ENCODE measurements at places on chromosomes 13 and 19. TPM values are rescaled to one million over a fixed set of nuclear protein-coding genes. Genes with fewer than 3 reads are reported as not detected.
A peak's percentile ranks its signal among the peaks of the same experiment; 100 is the strongest.

GRCh38 chr19:5960005-5961001 is 17.6 kb downstream of the RANBP3 start:
- DNase-seq, result no peak

DNA sequence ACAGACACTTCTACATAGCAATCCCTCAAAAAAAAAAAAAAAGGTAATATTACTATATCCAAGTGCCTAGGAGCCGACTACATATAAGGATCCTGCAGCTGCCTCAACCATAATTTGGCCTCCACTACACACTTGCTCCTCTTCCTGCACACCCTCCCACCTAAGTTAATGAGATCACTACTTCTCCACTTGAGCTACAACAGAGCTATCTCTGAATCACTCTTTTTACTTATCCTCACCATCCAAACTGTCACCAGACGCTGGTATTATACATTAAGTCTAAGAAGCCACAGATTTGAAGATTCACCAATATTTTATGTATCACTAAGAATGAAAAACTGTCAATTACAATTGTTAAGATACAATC is 8.3 kb downstream of the OBI1 start:
- DNase-seq, result no peak

WASF3 gene
- total RNA-seq, result 9.0 TPM

GRCh38 chr19:27794494-27795042 is 1418.4 kb downstream of the UQCRFS1 start:
- no peak for DNase-seq

GRCh38 chr13:108363666-108364065 is 94.1 kb downstream of the TNFSF13B start:
- DNase-seq, result no peak

GRCh38 chr19:11278670-11279069 is 16.3 kb upstream of the DOCK6 start:
- no peak for DNase-seq

GRCh38 chr19:45547965-45548609 is 36.5 kb downstream of the OPA3 start:
- no peak for DNase-seq

- DNase-seq, result no peak
These were observed 6.2 kb downstream of the MFSD12 start for GRCh38 chr19:3550947-3551791.

COX7A1 gene
- total RNA-seq, result 15.1 TPM

DNA sequence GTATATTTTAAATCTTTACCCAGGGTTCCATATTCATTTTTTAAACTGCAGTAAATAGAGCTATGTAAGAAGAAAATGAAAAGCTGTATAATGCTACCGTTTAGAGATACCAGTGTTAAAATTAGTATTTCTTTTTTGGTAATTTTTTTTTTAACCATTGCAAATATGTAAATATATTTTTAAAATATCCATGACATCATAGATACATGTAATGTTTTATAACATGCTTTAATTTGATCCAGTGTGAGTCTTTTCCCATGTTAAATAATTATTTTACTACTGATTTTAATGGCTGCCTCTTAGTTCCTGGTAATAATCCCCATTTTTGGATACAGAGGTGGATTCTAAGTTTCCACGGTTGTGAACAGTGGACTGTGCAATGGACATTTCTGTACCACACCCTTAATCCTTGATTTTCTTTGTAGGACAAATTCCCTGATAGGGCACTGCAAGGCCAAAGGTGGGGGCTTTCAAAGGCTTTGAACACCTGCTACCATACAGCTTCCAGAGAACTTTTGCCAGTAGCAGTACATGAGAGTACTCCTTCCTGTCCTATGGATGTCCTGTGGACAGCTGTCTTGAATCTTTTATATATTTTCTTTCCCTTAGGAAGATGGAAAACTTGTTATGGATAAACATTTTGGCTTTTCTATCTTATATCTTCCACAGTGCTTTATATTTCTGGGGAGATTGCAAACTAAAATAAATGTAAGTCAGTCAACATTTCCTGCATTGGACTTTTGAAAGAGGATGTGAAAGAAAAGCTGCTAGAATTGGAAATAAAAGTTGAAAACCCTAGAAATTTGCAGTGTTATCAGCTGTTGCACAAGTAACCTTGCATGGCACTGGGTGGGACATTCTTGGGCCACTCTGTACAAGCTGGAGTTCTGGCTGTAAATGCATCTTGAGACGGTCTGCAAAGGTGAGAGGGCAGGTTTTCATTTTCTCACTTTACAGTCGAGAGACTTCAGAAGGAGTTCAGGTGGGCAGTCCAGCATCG is 46.8 kb downstream of the ARHGEF7 start:
- DNase-seq, result no peak

DNA sequence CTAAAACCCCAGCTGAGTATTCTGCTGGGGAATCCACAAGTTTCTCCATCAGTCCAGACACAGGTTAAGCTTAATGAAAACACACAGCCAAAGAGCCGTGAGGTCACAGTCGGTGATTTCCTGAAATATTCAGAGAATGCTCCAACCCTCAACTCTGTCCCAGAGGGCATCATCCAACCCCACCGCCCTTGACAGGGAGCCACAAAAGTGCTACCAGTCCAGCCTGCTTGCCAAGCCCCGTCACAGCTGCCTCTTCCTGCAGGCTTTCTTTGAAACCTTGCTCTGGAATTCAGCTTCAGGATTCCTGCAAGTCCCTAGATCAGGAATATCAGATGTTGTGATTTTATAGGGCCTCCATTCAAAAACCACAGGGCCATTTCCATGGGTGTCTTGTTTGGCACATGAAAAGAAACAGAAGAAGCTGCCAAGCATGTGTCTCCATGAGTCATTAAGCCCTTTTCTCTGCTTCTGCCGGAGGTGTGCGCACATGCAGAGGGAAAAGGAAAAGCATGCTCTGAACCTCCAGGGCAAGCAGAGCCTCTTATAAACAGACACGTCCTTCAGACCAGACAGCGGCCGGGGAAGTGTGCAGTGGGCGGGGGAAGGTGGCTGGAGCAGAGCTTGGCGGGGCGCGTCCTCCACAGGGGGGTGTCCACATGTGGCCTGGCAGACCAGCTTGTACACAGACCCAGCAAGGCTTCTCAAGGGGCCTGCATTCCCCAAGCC is 164.7 kb downstream of the KATNAL1 start:
- DNase-seq, result peak; percentile 40

ZNF177 gene
- 8.6 TPM for total RNA-seq

ATP8A2 gene
- 1.4 TPM for total RNA-seq

DNA sequence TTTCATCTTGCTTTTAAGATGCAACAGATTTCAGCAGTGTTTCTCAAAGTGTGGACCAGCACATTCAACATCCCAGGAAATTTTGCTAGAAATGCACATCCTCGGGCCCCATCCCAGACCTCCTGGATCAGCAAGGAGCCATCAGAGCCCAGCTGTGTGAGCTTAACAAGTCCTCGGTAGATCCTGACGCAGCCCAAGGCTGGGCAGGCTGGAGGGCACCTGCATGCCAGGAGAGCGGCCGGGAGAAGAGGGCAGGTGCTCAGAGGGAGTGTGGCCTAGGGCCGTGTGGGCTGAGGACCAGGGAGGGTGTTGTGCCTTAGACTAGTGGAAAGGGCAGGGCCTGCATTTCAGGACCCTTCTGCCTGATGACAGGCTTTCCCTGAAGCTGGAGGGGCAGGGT is 2.2 kb upstream of the MCF2L start:
- DNase-seq, result no peak

DNA sequence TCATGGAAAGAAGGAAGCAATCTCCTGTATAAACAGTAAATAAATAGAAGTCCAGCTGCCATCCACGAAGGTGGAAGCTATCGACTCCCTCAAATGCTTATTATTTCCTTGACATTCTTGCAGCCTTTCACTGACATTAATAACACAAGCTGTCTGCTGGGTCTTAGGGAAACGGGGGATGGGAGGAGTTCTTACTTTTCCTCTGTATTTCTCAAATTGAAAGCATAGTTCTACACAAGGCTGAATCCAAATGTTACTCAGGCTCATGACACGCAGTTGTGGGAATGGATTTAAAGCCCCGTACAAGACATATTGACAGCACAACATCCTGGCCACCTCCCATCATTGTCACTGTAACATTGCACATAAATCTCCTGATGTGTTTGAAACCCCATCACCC is 4.0 kb downstream of the SERPINE3 start:
- no peak for DNase-seq

GRCh38 chr19:41205995-41206394 is 13.0 kb downstream of the CYP2S1 start:
- DNase-seq, result no peak

LAIR1 gene
- 11.8 TPM for total RNA-seq

DNA sequence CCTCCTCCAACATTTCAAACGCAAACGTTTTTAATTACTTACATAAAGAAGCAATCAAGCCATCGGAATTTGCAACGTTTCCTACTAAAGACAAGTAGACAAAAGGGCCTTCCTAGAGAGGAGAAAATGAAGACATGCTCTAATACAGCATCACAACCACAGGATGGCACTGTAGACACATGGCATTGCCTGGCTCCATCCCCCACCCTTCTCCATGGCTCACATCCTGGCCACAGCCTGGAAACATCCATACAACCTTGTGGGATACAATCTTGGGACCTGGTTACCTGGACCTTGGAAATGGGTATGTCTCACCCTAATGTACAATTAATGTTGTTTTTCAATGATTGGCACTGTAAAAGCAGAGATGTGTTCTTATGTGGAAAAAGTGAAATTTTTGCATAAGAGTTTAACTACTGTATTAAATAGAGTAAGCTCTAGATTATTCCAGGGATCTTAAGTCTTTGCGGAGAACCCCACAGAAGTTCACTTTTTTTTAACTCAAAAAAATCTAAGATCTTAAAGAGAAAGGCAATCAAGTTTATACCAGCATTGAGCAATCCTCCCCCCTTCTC is 21.5 kb downstream of the EBPL start:
- no peak for DNase-seq

GRCh38 chr19:32337084-32337808 is 8.2 kb upstream of the ZNF507 start:
- no peak for DNase-seq
